ENCODE measurements at places on chromosomes 2 and 18. TPM values are rescaled to one million over a fixed set of nuclear protein-coding genes. Genes with fewer than 3 reads are reported as not detected.
A peak's percentile ranks its signal among the peaks of the same experiment; 100 is the strongest.

DNA sequence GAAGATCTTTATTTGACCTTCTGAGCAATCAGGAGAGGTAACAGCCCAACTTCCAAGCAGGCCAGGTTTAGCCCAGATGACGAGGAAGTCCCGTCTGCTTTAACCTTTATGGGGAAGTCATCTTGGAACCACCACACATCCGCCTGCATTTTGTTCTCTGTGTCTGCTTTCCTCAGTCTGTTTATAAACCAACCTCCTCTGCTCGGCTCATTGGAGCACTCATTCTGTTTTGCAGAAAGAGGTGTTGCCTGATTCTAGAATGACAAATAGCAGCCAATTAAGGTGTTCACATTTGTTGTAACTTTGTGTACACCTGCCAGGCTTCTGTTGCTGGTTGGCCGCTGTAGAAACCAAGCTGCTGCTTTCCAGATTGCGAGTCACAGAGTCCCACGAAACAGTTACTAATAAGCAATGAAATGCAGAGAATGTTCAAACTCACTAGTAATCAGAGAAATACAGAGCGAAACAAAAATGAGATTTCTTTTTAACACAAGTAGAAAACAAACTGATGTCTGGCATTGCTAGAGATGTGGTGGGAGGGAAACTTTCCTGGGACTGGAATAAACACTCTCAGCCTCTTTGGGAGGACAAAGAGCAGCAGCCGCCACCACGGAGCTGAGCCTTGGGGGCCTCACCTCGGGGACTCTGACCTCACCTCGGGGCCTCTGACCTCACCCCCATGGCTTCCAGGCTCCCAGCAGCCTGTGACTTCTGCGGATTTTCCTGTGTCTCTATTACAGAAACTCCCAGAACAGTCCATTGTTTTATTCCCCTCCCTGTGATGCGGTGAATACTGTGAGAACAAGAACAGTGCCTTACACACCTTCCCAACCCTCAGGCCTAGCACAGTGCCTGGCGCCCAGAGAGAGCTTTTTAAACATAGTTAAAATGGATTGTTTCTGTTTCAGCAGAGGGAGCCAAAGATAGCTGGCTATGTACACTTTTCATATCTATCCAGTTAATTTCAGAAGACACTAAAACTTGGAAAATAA, 64.0 kb downstream of the MBP start:
- no peaks in the 10 kb centered on the region for H3K27me3 ChIP-seq
- peak overlapping the region; percentile 94 for H3K27ac ChIP-seq
- H3K4me1 ChIP-seq = peaks cover 85% of the 10 kb centered on the region
- no peak for DNase-seq
- no peak overlapping the region for H3K4me3 ChIP-seq
- no peaks in the 10 kb centered on the region for H3K36me3 ChIP-seq

GRCh38 chr2:239990966-239991365, 34.2 kb downstream of the NDUFA10 start:
- H3K4me3 ChIP-seq = no peak overlapping the region
- no peaks in the 10 kb centered on the region for H3K4me1 ChIP-seq
- no peaks in the 10 kb centered on the region for H3K27me3 ChIP-seq
- DNase-seq = no peak
- H3K36me3 ChIP-seq = peaks cover 51% of the 10 kb centered on the region

GRCh38 chr2:225041207-225041850, 939 bp downstream of the DOCK10 start:
- no peak for DNase-seq
- no peaks in the 10 kb centered on the region for H3K36me3 ChIP-seq
- peak overlapping the region; percentile 91 for H3K4me3 ChIP-seq
- peaks cover 21% of the 10 kb centered on the region for H3K4me1 ChIP-seq
- H3K27ac ChIP-seq = peak overlapping the region; percentile 92
- peaks cover 2% of the 10 kb centered on the region for H3K27me3 ChIP-seq

DNA sequence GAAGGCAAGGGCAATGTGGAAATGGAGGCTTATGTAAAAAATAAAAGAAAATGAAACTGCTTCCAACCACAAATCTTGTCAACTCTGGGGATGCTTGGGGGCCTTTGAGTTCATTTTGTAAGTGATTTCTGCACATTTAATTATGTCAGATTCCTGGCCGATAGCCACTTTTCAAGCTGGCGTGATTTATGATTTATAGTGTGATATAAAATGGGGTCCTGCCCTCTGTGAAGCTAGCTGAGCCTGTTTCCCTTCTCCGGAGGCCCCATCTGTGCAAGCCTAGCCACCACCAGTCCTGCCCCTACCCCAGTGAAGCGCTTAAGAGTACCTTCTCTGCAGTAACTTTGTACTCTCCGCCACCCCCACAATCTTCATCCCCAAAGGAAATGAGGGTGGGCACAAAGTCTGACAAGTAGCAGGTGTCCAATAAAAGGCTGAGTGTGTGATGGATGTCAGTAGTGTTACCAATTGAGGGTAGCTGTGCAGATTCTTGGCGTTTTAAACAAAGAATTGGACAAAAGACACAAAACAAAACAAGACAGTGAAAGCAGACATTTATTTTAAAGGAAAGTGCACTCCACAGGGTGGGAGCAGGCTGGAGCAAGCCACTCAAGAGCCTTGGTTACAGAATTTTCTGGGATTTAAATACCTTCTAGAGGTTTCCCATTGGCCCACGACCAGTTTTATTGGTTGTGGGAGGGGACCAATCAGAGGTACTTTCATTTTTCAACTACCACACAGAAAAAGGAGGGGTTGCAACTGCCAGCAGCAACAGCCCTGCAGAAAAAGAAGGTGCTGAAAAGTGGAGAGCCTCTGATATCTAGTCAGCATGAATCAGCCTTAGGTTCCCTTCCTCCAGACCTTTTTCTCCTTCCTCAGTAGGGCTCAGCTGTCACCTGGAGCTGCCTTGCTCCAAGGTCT, 39.0 kb upstream of the SIX3 start:
- no peaks in the 10 kb centered on the region for H3K4me1 ChIP-seq
- H3K27me3 ChIP-seq = peaks cover 74% of the 10 kb centered on the region
- no peak overlapping the region for H3K4me3 ChIP-seq
- DNase-seq = no peak

The C2orf81 gene
- total RNA-seq = 2.4 TPM

The SCN2A gene
- 0.73 TPM for total RNA-seq

Measured in osteocyte (in vitro differentiated cells).